ENCODE measurements at places on chromosomes 13 and 19. TPM values are rescaled to one million over a fixed set of nuclear protein-coding genes. Genes with fewer than 3 reads are reported as not detected.
A peak's percentile ranks its signal among the peaks of the same experiment; 100 is the strongest.

The SIGLEC10 gene
- not detected for total RNA-seq

GRCh38 chr19:34832581-34833112 lies 59.6 kb upstream of the ZNF599 start:
- H3K4me3 ChIP-seq, result no peak overlapping the region
- H3K27me3 ChIP-seq, result peaks cover 11% of the 10 kb centered on the region
- no peaks in the 10 kb centered on the region for H3K36me3 ChIP-seq
- DNase-seq, result no peak
- no peak overlapping the region for H3K27ac ChIP-seq

DNA sequence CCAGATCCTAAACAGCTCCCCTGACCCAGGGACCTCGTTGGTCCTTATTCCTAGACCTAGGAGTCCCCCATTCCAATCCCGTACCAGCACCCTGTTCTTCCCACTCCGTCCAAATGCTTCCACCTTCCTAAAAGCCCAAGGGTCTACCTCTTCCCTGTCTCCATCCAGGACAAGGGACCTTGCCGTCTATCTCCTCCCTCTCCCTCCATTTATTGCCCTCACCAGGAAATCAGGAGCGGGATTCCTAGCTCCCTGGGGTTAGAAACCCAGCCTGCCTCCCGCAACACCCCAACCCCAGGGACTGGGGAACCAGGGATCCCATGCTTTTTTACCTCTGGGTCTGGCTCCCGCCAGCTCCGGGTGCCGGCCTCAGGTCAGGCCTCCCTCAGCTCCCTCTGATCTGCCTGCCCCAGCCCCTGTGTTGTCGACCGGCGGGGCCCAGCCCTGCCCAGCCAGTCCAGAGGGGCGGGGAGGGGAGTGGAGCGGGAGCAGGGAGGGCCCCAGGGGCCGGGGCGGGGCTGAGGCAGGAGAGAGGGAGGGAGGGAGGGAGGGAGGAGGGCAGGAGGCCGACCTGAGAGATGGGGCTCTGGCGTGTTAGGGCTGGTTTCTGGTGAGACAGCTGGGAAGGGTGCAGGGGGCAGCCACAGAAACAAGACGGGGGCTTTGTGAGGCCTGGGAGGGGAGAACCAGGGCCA lies at the start of gene B3GNT8:
TSS of gene B3GNT8 (minus strand) at position 423 of the 695 bp plus-strand sequence. CDS start 596 bp downstream, outside the sequence.
- H3K4me3 ChIP-seq, result no peak within 1 kb of the TSS
- peak; percentile 32 for DNase-seq
- H3K4me1 ChIP-seq, result peaks cover 25% of the 10 kb centered on the region
- H3K27me3 ChIP-seq, result no peaks in the 10 kb centered on the region
- peaks cover 18% of the 10 kb centered on the region for H3K36me3 ChIP-seq

GRCh38 chr19:48673436-48674100 lies 751 bp upstream of the NTN5 start:
- H3K36me3 ChIP-seq, result no peaks in the 10 kb centered on the region
- no peak overlapping the region for H3K4me3 ChIP-seq
- no peaks in the 10 kb centered on the region for H3K27me3 ChIP-seq
- no peak overlapping the region for H3K27ac ChIP-seq

DNA sequence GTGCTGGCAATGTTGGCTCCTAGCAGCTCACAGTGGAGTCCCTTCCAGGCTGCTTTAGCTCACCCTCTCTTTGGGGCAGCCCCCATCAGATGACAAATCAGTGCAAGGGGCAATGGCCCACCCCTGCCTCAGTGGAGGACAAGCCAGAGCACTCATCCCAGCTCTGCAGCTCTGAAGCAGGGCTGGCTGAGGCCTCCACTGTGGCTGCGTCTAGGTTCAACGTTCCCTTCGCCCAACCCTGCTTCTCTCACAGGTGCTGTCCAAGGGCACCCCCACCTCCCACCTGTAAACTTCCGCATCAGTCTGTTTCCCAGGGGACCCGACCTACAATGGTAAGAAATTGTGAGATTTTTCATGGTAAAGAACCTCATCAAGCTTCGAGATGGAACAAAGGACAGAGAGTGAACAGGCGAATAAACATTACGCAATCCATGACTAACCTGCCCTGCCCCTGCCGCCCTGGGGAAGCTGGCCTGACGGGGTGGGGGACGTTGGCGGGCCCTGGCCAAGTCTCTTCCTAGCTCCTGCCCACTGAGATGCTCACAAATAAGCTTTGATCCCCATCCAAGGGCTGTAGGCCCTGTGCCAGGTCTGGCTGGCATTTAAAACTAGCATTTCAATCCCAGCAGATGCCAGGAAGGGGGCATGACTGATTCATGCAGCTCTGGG lies 40.5 kb downstream of the DZIP1 start:
- H3K4me1 ChIP-seq, result no peaks in the 10 kb centered on the region
- H3K4me3 ChIP-seq, result no peak overlapping the region
- H3K27me3 ChIP-seq, result peaks cover 3% of the 10 kb centered on the region
- no peak for DNase-seq
- H3K36me3 ChIP-seq, result no peaks in the 10 kb centered on the region

DNA sequence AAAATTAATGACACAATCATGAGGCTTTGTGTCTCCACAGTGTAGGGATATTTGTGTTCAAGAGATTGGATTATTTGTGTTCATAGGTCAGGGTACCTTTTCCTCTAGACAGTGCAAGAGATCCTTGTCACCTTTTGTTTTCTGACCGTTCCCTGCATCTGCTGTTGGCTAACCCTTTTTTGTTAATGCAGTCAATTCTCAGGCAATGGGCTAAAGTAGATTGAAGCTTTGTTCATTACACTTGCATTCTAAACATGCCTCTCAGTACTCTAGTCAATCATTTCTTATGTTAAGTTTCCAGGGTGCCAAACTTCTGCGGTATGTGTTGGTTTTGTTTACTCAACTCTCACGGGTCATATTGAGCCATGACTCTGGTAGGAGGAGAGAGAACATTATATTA lies 1.8 kb upstream of the MED4 start:
- H3K4me3 ChIP-seq, result no peak overlapping the region
- peaks cover 15% of the 10 kb centered on the region for H3K4me1 ChIP-seq
- H3K27me3 ChIP-seq, result no peaks in the 10 kb centered on the region
- no peak for DNase-seq

DNA sequence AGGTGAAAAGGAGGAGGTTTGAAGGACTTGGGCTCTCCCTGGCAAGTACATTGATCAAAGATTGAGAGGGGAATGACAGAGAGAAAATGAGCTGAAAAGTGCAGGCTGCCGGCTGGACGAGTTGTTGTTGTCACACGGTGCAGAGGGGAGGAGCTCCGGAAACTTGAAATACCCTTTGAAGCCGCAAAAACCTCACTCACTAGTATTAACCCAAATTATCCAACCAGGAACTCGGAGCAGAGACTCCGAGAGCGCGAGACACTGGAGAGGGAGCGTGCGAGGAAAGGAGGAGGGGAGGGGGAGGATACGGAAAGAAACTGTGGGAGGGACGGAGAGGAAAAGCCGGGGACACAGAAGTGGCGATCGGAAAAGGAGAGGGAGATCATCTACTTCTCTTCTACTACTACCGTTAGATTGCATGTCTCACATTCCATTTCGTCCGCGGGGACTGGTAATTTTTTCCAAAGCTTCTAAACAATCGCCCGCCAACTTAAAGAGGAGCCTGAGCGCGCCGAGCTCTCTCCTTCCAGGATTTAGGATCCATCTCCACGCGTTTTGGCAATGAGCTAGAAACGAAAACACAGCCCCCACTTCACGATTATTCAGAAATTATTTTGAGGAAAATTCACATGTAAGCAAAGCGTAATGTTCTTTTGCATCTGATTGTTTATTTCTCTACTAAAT lies at the start of gene DACH1:
TSS of gene DACH1 (minus strand) at position 74 of the 684 bp plus-strand sequence.
- H3K4me3 ChIP-seq, result peak within 1 kb of the TSS; percentile 49
- peak; percentile 75 for DNase-seq
- H3K27me3 ChIP-seq, result peaks cover 96% of the 10 kb centered on the region
- no peak within 1 kb of the TSS for H3K27ac ChIP-seq
- H3K4me1 ChIP-seq, result peaks cover 10% of the 10 kb centered on the region
- H3K36me3 ChIP-seq, result no peaks in the 10 kb centered on the region

DNA sequence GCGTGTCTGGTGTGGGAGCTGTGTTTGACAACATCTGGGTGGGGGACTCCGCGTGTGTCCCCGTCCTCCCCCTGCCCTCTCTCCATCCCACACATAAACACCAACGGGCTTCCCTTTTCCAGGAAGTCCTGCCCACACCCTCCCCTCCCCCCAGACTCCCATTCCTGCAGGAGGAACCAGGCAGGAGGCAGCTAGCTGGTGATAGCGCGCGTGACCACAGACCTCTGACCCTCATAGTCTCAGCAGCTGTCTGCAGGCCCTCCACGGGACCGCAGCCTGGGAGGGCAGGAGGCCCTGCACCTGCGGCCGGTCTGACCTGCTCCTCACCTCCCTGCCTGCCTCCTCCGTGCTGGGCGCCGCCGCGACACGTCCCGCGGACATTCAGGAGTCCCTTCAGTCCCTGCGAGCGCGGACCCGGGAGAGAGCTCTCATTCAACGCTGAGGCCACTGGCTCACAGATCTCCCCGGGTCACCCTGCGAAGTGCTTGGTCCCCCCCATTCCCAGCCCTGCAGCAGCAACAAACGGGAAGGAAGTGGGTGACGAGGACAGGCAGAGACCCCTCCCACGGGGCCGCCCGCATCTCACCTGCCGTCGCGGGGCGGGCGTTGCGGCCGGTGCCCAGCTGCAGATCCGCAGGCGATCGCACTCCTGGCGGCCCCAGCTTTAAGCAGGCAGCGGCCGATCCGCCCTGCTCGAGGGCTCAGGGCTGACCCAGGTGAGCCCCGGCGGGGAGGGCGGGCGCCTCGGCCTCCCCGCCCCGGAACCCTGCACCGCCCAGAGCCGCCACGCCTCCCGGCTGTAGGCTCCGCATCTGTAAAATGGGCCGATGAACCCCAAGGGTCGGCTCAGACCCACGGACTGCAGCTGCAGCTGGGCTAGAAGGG lies 1.1 kb upstream of the ACP5 start:
- H3K27ac ChIP-seq, result no peak overlapping the region
- H3K4me1 ChIP-seq, result peaks cover 9% of the 10 kb centered on the region
- H3K27me3 ChIP-seq, result no peaks in the 10 kb centered on the region
- no peak for DNase-seq
- no peaks in the 10 kb centered on the region for H3K36me3 ChIP-seq

DNA sequence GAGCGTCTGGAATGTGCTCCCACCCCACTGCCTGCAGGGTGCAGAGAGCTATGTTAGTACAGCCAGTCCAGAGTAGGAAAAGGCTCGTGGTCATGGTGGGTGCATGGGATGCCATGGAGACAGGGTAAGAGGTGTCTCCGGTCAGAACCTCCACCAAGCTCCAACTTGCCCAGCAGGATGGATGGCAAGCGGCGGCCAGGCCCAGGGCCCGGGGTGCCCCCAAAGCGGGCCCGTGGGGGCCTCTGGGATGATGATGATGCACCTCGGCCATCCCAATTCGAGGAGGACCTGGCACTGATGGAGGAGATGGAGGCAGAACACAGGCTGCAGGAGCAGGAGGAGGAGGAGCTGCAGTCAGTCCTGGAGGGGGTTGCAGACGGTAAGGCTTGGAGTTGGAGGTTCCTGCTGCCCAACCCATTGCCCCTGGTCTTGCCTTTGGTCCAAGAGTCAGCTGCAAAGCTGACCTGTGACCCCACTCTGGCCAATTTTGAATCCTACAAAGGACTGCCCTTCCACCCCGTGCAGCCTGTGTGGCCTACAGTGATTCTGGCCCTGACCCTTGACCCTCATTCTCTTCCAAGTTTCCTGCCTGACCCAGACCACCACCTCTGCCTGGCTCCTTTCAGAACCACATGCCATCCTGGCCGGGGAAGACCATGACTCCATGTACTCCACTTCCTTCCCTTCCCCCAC lies 14.7 kb downstream of the POLD1 start:
- DNase-seq, result no peak
- no peak overlapping the region for H3K27ac ChIP-seq
- H3K4me1 ChIP-seq, result no peaks in the 10 kb centered on the region
- peaks cover 25% of the 10 kb centered on the region for H3K36me3 ChIP-seq
- no peak overlapping the region for H3K4me3 ChIP-seq

DNA sequence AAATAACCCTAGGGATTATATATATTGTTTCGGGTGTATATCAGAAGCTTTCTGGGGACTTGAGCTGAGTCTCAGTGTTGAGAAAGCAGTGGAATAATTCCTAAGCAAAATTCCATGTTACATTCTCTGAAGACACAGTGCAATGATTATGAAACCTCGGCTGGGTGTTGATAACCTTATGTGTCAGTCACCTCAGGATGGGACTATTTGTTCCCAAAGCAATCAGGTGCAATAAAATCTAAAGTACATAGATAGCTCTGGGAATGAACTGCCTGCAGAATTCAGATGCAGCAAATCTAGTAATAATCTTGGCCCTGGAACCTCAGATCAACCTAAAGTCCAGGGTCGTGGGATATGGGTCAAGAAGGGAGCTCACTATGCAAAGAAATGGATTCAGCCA lies 53.0 kb downstream of the EDNRB start:
- H3K4me3 ChIP-seq, result no peak overlapping the region
- DNase-seq, result no peak
- H3K27me3 ChIP-seq, result no peaks in the 10 kb centered on the region
- peaks cover 37% of the 10 kb centered on the region for H3K4me1 ChIP-seq

GRCh38 chr13:79267560-79267959 lies 138.5 kb downstream of the RBM26 start:
- no peak overlapping the region for H3K4me3 ChIP-seq
- no peaks in the 10 kb centered on the region for H3K36me3 ChIP-seq
- no peak for DNase-seq
- H3K4me1 ChIP-seq, result no peaks in the 10 kb centered on the region
- no peak overlapping the region for H3K27ac ChIP-seq

The ZNF136 gene
- total RNA-seq, result 9.6 TPM

DNA sequence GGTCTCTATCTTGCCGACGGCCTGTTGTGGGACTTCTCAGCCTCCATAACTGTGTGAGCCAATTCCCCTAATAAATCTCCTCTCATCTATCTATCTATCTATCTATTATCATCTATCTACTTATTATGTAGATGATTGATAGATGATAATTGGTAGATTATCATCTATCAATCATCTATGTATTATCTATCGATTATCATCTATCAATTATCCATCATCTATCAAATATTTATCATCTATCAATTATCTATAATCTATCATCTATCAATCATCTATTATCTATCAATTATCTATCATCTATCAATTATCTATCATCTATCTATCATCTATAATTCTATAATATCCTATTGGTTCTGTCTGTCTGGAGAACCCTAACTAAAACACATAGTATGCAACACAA lies 33.5 kb downstream of the CYSLTR2 start:
- H3K4me3 ChIP-seq, result no peak overlapping the region
- no peaks in the 10 kb centered on the region for H3K36me3 ChIP-seq
- H3K27ac ChIP-seq, result no peak overlapping the region
- H3K27me3 ChIP-seq, result no peaks in the 10 kb centered on the region
